ENCODE measurements at places on chromosomes 7 and 10. TPM values are rescaled to one million over a fixed set of nuclear protein-coding genes. Genes with fewer than 3 reads are reported as not detected.

DGKB gene
- not detected for total RNA-seq

TRPV5 gene
- total RNA-seq: not detected

IGF2BP3 gene
- 1.5 TPM for total RNA-seq

TSPAN12 gene
- total RNA-seq: 44.2 TPM

MMD2 gene
- total RNA-seq: not detected

C10orf90 gene
- total RNA-seq: not detected

MYL10 gene
- total RNA-seq: not detected

CYP3A5 gene
- total RNA-seq: 25.2 TPM

VPS37D gene
- 1.0 TPM for total RNA-seq

GLCCI1 gene
- 52.3 TPM for total RNA-seq

CH25H gene
- total RNA-seq: 4.6 TPM

MYH16 gene
- total RNA-seq: not detected

DNMBP gene
- 11.3 TPM for total RNA-seq

MKI67 gene
- 6.5 TPM for total RNA-seq

EN2 gene
- total RNA-seq: not detected

MARVELD1 gene
- total RNA-seq: 49.4 TPM

TMEM229A gene
- total RNA-seq: not detected

Data from upper lobe of left lung (tissue), 6 donors.